ENCODE measurements at places on chromosomes 2 and 18.

GRCh38 chr2:172251231-172251630 is 148.5 kb upstream of the DLX2 start:
- DNase-seq, result no peak

- DNase-seq, result no peak
These were observed 83.8 kb upstream of the FAM237A start for GRCh38 chr2:206558492-206558891.

- no peak for DNase-seq
These were observed 12.3 kb upstream of the SEMA4C start for GRCh38 chr2:96882230-96882629.

GRCh38 chr2:239297142-239298004 is 103.4 kb downstream of the HDAC4 start:
- no peak for DNase-seq

GRCh38 chr2:192827735-192828134 is 633.0 kb upstream of the TMEFF2 start:
- DNase-seq, result no peak

- no peak for DNase-seq
These were observed 177.2 kb downstream of the EN1 start for GRCh38 chr2:118670276-118670675.

GRCh38 chr2:204110751-204111516 is 174.4 kb downstream of the ICOS start:
- no peak for DNase-seq

GRCh38 chr18:22513721-22514481 is 96.2 kb upstream of the CTAGE1 start:
- DNase-seq, result no peak

DNA sequence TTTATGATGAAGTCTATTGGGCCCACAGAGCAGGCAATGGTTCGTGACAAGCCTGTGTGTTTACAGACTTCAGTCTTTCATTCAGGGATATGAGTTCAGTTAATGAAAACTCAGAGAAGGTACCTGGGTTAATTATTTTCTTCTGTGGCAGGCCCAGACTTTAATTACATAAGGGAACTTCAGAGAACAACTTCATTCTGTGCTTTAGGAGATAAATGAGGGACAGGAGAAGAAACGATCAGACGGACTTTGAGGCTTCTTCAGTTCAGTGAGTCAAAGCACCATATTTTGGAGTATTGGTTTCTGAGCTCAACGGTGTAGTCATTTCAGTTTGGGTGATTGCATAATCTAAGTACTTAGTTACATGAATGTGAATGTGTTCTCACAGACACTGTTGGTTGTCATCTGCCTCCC is 203.0 kb upstream of the KCNJ3 start:
- no peak for DNase-seq

DNA sequence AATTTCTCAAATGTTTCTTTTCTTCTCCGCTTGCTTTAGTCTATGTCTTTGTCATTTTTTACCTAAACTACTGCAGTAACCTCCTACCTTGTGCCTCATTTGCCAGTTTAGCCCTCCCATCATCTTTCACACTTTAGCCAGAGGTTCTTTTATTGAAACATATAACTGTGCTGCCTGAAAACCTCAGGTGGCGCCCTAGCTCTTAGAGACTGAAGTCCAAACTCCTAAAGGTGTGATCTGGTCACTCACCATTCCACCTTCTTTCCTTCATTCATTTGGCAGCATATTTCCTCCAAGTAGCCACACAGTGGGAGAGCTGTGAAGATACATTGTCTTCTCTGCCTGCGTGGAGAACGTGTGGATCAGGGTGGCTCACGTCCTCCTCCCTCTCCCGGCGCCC is 98.2 kb upstream of the MAPRE2 start:
- DNase-seq, result no peak

DNA sequence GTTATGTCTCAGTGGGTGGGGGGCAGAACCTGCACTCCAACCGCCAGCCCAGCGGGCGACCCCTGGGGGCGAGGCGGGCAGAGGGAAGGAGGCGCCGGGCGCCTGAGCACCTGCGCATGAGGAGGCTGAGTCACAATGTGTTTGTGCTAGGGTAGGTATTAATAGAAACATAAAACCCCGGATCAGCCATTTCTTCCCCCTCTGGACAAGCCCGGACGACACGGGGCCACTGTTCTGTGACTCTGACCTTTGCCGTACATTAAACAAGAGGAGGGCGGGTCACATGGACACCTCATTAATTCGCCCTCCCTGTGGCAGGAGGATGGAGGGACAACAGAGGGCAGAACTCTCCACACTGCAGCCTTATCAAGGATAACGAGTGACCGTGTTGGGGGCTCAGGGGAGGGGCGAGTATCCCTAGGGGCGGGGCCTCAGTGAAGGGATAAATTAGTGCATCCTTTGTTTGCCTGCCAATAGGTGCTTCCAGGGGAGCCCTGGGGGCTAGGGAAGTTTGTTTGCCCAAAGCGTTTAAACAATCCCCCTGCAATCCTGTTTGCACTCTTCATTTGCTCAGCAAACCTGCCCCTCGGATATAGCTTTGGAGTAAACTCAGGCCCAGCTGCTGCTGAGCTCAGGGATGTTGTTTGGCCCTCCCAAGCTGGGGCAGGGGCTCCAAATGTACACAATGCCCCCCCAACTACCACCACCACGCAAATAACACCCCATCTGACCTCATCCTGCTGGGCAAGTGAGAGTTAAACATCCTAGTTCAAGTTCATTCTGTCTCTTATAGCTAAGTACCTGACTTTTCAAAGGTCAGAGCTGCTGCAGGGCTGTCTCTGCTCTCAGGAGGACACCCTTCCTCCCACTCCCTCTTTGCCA is 171.2 kb upstream of the GLI2 start:
- no peak for DNase-seq

DNA sequence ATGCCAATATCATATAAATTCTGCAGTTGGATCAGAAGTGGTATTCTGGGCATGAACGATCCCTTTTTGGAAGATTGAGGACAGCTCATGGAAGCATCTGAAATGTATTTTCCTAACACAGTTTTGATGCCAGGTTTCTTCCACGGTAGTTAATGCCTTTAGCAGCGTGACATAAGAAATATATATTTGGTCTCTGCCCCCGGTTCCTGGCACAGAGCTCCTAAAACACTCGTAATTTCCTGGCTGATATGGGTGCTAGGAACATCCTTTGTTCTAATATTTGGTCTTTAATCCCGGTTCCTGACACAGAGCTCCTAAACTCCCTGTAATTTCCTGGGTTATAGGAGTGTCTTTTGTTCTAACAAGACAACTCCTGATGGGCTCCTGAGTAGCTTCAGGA is 8.2 kb upstream of the CABLES1 start:
- DNase-seq, result no peak

DNA sequence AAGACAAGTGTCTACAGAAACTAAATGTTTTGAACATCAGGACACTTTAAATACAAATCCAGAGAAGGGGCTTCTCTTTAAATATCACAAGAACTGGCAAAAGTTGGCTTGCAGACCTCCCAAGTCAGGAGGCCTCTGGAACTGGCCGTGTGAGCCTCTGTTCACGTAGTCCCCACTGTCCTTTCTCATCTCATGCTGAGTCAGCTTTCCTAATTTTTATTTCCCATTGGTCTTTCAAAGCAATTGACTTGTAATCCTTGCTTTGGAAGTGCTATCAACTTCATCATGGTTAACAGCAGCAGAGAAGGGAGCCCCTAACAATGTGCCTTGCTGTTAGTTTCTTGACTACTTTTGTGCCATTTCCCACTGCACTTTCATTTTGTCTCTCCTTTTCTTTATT is 303.3 kb downstream of the DPP10 start:
- DNase-seq, result no peak

DNA sequence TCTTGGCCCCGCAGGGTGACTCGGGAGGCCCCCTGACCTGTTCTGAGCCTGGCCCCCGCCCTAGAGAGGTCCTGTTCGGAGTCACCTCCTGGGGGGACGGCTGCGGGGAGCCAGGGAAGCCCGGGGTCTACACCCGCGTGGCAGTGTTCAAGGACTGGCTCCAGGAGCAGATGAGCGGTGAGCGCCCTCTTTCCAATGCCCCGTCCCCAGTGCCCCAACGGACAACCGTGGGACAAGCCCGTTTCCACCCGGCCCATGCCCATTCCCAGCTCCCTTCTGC is 2.6 kb upstream of the CHRND start:
- no peak for DNase-seq

DNA sequence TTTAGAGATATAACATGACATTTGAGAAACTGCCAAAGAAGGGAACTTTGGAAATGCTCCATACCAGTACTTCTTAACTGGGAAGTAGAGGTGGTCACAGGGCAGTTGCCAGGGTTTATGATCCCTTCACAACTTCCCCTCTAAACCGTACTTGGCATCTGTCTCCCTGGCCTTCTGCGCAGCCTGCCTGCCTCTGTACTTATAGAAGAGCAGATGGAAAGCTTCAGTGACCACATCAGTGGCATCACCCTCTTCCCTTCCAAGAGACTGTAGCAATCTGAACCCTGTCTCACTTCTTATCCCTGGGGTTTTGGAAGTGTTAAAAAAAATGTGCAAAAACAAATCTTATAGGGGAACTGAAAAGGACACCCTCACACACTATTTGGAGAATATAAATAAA is 64.1 kb downstream of the EIF2AK3 start:
- no peak for DNase-seq

DNA sequence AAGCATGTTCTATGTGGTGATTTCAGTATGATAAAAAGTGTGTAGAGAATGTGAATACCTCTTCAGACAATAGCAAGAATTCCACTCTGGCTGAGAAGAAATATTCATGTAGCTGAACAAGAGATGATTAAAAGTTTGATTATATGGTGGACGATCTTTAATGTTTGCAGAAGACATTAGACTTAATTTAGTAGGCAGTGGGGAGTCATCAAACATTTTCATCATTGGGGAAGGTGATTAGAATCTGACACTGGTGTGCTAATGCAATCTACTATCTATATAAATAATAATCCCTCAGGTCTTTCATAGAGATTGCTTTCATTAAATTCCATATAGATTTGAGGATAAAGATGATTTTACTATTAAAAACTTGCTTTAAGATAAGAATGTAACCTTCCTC is 761.0 kb downstream of the SOCS6 start:
- DNase-seq, result no peak

GRCh38 chr2:215850380-215850779 is 163.0 kb downstream of the MREG start:
- DNase-seq, result no peak

GRCh38 chr2:153388246-153388645 is 90.3 kb downstream of the RPRM start:
- DNase-seq, result no peak

- DNase-seq, result no peak
These were observed 55.1 kb downstream of the RHOB start for GRCh38 chr2:20501974-20502373.

- no peak for DNase-seq
These were observed 88.5 kb upstream of the COPS8 start for GRCh38 chr2:236997069-236997715.

GRCh38 chr2:201257381-201257955 is 2.9 kb upstream of the CASP8 start:
- DNase-seq, result peak; percentile 65

- no peak for DNase-seq
These were observed 67.0 kb upstream of the TCF7L1 start for GRCh38 chr2:85066006-85066740.

DNA sequence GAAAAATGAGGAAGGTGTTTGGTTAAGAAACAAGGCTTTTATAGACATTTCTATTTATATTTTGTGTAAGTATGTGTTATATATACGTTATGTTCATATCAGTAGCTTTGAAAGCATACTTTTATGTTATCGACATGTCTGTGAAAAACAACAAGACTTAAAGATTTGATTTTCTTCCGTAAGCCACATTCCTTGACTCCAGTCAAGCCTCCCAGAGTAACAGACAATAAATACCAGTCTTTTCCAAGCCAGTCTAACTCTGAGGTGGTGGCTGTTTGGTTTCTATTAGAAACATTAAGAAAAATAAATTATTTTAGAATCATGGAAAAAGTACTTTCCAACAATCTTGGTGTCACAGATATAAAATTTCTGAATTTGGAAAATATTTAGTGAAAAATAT is 16.3 kb upstream of the ITGAV start:
- no peak for DNase-seq

- DNase-seq, result no peak
These were observed 188.1 kb downstream of the FMNL2 start for GRCh38 chr2:152523091-152523490.

GRCh38 chr2:145323512-145323911 is 803.6 kb upstream of the ZEB2 start:
- no peak for DNase-seq

DNA sequence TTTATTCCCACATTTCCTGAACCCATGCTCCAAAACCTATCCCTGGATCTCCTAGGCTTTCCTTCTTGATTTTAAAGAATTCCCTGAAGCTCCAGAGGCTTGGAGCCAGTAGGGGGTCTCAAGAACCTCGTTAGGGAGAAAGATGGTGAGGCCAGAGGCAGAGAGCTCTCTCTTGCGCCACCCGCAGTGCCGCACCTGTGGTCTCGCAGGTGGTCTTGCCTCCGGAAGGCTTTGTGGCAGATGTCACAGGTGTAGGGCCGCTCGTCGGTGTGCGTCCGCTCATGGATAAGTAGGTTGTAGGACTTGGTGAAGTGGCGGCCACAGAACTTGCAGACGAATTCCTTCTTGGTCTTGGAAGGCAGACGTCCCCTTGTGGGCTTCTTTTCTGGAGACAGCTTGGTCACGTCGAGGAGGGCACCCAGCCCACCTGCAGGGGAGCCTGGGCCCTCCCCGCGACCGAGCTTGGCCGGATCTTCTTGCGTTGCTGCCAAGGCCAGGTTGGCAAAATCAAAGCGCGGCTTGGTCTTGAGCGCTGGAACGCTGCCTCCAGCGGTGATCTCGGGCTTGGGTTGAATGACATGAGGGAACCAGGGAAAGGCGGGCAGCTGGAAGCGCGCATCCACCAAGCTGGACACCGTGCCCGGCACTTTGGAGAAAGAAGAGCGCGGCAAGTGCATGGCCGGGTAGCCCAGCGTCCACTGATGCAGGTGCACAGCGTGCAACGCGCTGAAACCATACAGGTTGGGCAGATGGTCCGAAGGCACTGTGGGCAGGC is 5.3 kb downstream of the OSR1 start:
- no peak for DNase-seq

- DNase-seq, result no peak
These were observed 114.5 kb downstream of the TMEM18 start for GRCh38 chr2:562391-563364.

- DNase-seq, result peak; percentile 27
These were observed 815 bp downstream of the GMCL1 start for GRCh38 chr2:69830045-69830905.

DNA sequence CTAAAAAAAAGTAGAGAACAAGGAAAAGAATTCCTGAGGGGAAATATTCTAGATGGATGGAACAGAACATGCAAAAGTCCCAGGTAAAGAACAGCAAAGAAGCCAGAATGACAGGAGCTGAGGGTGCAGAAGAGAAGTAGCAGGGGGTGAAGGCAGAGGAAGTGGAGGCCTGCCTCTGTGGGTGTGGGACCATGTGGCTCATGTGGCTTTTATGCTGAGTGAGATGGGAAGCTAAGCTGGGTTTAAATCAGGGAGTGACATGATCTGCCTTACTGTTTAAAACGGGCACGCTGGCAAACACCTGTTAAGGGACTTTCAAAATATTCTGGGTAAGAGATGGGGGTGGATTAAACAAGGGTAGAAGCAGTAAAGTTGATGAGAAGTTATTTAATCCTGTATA is 40.0 kb downstream of the GKN2 start:
- peak; percentile 15 for DNase-seq
